ENCODE measurements at places on chromosomes 5 and 9.

- no peak for DNase-seq
These were observed 253.4 kb upstream of the DMAC1 start for GRCh38 chr9:8052991-8053390.

DNA sequence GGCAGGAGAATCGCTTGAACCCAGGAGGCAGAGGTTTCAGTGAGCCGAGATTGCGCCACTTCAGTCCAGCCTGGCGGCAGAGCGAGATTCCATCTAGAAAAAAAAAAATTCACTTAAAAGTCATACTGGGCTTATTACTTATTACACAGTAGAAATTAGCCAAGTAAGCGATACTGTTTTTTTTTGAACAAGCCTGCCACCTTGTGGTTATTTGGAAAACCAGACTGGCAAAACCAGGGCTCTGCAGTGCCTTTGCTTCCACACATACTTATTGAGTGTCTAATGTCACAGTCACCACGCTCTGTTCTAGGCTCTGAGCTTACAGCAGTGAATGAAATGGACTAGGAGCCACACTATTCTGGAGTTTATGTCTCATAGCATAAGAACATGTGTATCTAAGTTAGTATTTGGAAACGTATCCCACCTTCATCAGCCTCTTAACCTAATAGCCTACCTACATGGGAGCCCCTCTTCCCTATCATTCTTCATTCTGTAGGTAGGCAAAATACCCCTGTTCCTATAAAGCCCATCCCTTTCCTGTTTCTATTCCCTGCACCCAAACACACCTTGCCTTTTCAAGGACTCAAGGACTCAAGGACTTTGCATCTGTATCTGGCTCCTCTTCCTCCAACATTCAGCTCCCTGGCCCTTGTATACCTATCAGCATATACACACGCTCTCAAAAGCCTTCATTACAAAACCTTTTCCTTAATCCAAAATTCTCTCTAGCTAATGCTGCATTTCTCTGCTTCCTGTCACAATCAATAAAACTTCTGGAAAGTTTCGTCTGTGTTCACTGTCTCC, 13.9 kb upstream of the BASP1 start:
- DNase-seq: peak; percentile 28

DNA sequence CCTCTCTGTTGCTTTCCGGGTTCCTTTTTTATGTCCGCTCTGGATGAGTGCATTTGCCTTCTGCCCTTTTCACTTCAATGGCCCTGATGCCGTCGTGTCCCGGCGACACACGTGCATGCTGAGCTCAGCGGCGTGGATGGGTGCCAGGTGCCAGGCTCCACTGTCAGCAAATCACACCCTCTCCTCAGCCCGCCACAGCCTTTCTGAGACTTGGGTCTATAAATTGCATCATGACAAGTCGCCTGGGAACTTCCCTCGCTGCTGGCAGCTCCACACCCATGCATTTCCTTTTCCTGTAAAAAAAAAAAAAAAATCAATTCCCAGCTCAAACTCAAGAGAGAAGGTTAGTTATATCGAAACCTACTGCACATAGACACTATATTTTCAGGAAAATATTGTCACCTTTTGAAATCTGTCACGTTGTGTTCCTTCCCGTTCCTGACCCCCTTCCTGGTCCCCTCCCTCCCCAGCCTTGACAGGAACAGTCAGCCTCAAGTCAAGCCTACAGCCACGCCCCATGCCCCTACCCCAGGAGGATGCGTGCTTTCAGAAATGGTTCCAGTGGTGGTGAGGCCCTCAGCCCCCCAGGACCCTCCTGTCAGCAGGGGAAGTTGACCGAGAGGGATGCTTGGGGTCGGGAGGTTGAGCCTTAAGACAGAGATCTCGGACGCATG, 110.3 kb upstream of the PTCH1 start:
- DNase-seq: peak; percentile 40

DNA sequence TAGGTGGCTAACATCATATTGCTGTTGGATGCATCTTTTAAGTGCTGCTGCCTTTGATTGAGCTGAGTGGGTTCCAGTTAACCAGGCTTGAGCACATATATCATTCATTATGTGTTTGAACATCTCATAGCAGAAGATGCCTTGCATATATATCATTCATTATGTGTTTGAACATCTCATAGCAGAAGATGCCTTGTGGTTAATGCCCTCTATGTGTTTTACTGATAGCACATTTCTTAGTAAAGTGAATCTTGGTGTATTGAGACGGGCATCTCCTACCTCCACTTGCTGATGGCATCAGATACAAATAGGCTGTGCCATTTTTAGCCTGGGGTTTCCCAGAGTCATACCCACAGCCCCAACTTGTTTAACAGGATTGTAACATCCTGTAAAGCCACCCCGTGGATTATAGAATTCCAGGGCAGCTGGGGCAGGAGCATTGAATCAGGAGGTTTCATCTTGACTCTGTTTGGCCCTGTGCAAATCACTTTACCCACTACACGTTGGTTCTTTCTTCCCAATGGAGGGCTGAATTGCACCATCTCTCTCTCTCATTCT, 26.5 kb downstream of the MTAP start:
- no peak for DNase-seq

DNA sequence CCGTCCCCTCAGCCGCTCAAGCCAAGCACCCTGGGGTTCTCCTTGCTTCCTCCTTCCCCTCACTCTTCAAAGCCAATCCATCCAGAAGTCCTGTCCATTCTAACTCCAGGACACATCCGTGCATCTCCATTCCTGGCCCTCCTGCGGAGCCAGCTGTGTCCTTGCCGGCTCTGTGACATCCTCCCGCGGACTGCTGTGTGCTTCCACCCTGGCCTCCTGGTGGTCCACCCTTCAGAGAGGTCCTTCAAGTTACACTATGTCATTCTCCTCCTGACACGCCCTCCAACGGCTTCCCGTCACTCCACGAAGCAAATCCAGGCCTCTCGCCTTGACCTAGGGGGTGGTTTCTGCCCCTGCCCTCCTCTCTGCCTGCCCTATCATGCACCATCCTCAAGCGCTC, 13.0 kb upstream of the SCGB3A1 start:
- DNase-seq: no peak

GRCh38 chr9:81213456-81213855, 475.9 kb downstream of the TLE1 start:
- no peak for DNase-seq

DNA sequence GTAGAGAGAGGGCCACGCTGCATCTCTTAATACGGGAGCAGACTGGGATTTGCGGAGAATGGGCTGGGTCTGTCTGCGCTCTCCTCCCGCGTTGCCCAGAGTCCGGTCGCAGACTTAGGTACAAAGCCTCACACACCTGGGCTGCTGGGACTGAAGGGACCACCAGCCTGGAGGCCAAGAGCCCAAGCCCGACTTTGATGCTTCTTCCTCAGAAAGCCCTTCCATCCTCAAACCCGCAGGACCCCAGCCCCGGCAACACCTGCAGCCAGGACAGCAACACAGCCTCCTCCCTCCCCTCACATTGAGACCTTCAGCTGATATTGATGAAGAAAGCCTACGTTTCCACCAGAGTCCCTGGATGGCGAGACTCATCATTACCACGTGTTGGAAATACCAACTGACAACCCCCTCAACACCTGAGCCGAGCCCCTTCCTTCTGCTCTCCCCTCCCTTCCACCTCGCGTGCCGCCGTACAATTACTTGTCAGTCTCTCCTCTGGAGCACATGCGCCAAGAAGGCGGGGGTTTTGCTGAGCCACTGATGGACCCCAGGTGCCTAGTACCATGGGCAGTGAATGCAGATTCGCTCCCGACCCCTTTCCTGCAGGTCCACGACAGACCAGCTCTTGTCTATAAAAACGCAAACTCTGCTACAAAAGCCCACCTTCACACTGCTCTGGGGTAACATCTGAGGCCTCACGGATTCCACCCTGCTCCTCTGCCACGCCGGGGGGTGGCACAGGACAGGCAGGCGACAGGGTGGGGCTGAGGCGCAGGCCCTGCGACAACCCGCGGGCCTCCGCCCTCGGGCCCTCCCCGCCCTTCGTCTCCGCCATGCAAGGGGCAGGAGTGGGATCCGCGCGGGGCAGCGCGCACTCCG, 841 bp downstream of the ASB6 start:
- DNase-seq: no peak

DNA sequence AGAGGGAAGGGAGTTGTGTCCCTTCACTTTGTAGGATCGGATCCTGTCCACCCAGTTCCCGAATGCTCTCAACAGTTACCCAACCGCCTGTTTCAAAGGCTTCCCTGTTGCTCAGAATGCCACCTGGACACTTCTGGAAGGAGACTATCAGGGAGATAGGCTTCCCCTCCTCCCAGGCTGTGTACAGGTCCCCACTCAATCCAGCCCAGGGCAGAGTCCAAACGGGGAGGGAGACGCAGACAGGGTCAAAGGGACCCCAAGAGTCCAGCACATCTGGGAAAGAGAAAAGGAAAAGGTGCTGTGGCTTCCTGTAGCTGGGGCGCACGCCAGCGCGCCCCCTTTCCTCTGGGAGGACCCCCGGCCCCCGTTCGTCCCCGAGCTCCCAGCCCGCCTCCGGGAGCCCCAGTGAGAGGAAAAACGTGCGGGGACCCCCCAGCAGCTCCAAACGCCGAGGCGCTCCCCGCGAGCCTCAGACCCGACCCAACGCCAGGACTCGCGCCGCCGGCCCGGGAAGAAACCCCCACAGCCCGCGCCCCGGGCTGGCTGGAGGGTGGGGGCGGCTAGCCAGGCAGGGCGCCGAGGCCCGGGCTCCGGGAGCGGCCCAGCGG, 640 bp downstream of the SURF4 start:
- no peak for DNase-seq

DNA sequence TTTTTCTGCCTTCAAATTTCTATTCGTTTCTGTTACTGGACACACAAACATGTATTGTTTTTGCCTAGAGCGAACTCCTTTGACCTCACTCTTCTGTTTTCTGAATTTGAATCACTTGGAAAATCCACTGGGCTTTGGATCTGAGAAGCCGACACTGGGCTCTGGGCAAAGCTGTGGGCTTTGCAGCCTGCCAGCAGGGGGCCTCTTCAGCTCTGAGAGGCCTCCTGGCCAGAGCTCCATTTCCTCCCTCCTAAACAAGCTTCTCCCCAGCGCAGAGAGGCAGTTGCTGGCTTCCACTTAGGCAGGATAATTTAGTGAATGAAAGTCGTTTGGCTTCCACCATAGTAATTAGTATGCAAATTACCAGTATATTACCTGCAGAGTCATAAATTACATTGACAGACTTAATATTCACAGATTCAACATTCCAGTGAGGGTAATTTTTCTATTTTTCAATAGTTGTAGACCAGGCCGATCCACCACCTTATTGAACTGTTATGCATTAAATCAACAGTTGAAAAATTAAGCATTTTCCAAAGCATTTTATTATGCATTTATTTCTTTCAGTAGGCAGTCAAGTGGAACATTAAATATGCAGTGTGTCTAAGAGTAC, 104.0 kb upstream of the ZNF366 start:
- DNase-seq: peak; percentile 71

DNA sequence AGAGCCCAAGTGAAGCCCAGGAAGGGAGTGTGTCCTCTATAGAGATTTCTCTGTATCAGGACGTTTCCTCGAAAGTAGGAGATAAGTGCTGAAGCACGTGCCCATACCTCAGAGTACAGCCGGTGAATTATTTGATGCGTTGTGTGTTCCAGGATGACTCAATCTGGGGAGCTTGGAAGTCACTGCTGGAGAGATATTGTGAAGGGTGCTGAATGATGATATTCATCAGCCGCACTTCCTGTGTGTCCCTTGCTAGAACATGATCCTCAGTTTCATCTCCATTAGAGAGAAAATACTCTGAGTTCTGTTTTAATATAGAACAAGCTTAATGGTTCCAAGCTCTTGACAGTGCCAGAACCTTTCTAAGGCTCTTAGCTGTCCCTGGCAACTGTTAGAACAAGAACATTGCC, 402.3 kb upstream of the ADAMTSL1 start:
- no peak for DNase-seq

DNA sequence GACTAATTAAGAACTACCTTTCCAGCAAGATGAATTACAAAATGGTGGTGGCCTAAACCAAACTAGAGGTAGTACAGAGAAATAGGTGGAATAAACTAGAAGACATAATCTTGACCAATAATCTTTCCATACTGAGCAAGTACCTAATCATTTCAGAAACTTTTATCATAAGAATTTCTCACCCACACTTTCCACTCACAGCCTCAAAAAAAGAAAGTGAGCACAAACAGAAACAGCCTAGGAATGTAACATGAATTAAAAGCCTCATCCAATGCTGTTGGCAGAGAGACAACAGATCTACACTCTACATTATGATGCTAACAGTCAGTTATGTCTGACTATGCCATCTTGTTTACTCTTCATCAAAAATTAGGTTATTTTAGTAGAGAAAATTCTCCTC, 1.3 kb downstream of the RNF38 start:
- no peak for DNase-seq

- DNase-seq: no peak
These were observed 23.0 kb downstream of the NREP start for GRCh38 chr5:111734013-111734412.

- no peak for DNase-seq
These were observed 21.6 kb downstream of the TJP2 start for GRCh38 chr9:69195668-69196067.

DNA sequence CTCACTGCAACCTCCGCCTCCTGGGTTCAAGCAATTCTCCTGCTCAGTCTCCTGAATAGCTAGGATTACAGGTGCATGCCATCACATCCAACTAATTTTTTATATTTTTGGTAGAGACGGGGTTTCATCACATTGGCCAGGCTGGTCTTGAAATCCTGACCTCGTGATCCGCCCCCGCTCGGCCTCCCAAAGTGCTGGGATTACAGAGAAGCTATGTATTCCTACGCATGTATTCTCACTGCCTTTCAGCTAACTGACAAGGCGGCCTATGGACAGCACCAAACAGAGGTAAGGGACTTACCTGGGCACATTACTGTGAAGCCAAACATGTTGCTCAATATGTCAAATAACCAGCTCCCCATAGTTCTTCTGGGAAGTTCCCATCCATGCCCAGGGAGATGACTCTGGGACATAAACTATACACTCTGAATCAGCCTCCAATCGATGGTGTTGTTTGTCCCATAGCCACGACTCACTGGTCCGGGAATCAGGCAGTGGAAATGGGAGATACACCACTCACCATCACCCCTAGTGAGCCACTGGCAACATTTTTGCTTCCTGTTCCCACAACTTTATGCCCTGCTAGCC, 114.6 kb downstream of the SYK start:
- DNase-seq: no peak

DNA sequence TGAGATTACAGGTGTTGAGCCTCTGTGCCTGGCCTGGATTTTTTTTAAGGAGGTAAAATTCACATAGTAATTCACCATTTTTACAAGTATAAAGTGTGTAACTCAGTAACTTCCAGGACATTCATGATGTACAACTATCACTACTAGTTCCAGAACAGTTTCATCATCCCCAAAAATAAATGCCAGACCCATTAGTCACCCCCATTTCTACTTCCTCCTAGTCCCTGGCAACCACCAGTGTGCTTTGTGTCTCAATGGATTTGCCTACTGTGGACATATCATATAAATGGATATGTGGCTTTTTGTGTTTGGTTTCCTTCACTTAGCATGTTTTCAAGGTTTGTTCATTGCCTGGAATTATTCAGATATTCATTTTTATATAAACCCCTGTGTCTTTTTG, 72.5 kb upstream of the PANK3 start:
- DNase-seq: no peak

DNA sequence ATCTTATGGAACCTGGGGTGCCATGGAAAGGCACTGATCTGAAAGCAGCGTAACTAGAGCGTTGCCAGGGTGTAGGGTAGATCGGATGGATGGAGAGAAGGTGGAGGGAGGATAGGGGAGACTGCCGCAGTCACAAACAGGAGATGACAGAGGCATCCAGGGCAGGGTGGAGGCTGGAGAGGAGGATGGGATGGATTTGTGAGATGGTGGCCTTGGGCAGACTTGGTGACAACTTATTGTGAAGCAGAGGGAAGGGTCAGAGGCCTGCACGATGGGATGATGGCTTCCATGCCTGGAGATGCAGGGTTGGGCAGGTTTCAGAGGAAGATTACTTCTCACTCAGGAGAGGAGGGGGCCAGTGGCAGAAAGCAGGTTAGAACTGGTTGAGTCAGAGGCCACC, 2.4 kb downstream of the GLIPR2 start:
- no peak for DNase-seq
